ENCODE measurements at places on chromosomes 7 and 10.
A peak's percentile ranks its signal among the peaks of the same experiment; 100 is the strongest.

GRCh38 chr7:28573059-28573553 is 160.8 kb downstream of the CREB5 start:
- peak; percentile 33 for DNase-seq

GRCh38 chr10:12946372-12946771 is 55.1 kb downstream of the CCDC3 start:
- no peak for DNase-seq

- peak; percentile 19 for DNase-seq
Observed at GRCh38 chr10:45809837-45810236, 37.5 kb downstream of the AGAP4 start.

DNA sequence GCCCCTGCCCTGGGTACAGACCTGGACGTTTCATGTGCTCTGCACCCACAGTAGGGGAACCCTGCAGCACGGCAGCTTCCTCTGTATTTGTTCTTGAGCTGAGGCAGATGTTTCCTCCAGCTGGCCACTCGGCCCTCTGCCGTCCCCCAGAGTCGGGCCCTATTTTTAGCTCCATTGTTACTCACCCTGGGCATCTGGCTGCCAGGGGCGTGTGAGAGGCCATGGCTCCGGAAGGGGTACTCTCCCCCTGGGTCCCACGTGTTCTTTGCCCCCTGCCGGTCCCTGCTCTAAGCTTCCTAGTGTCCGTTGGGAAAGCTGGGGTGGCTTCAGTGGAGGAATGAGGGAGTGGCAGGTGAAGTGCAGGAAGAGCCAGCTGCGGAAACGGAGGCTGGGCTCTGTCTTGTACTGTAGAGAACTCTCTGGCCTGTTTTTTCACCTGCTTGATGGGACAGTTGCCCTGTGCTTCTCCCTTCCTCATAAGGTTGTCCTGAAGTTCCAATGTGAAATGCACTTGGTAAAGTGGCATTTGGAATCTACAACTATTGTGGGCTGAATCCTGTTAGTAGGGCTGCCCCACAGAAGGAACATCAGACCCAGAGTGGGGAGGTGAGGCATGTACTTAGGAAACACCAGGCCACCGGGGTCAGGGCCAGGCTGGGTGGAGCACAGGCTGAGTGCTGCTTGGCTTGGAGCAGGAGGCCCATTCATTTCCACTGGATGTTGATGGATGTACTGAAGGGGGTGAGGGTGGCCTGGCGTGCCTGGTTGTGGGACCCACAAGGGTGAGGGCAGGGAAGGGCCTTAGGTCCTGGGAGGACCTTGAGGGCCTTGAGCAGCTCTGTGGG is 30.6 kb downstream of the PALD1 start:
- DNase-seq, result no peak

GRCh38 chr10:126081841-126082466 is 185.6 kb downstream of the FANK1 start:
- DNase-seq, result no peak

- no peak for DNase-seq
Observed at GRCh38 chr10:451021-451471, 238.4 kb downstream of the DIP2C start.

Data from EL (cell line).